ENCODE measurements at places on chromosomes 3 and 15.
A peak's percentile ranks its signal among the peaks of the same experiment; 100 is the strongest.

- no peak for DNase-seq
These were observed 22.2 kb upstream of the MAP3K13 start for GRCh38 chr3:185340751-185341150.

- no peak for DNase-seq
These were observed 101.1 kb downstream of the ADCY5 start for GRCh38 chr3:123347691-123348264.

GRCh38 chr3:119235151-119235550, 5.5 kb downstream of the B4GALT4 start:
- no peak for DNase-seq

- DNase-seq = no peak
These were observed 39.8 kb downstream of the CGGBP1 start for GRCh38 chr3:88019024-88019423.

GRCh38 chr3:17013571-17013970, 128.8 kb downstream of the PLCL2 start:
- DNase-seq = no peak

- DNase-seq = peak; percentile 27
These were observed 255.0 kb upstream of the ROPN1 start for GRCh38 chr3:124246949-124247348.

GRCh38 chr3:124281453-124282316, 289.8 kb upstream of the ROPN1 start:
- DNase-seq = peak; percentile 54

DNA sequence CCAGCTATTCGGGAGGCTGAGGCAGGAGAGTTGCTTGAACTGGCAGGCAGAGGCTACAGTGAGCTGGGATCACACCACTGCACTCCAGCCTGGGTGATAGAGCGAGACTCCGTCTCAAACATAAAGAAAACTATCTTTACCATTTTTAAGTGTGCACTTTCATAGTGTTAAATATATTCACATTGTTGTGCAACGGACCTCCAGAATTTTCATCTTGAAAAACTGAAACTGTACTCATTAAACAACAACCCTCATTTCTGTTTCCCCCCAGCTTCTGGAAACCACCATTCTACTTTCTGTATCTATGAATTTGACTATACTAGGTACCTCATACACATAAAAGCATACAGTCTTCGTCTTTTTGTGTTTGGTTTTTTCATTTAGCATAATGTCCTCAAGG, 375.1 kb downstream of the SHQ1 start:
- DNase-seq = no peak

DNA sequence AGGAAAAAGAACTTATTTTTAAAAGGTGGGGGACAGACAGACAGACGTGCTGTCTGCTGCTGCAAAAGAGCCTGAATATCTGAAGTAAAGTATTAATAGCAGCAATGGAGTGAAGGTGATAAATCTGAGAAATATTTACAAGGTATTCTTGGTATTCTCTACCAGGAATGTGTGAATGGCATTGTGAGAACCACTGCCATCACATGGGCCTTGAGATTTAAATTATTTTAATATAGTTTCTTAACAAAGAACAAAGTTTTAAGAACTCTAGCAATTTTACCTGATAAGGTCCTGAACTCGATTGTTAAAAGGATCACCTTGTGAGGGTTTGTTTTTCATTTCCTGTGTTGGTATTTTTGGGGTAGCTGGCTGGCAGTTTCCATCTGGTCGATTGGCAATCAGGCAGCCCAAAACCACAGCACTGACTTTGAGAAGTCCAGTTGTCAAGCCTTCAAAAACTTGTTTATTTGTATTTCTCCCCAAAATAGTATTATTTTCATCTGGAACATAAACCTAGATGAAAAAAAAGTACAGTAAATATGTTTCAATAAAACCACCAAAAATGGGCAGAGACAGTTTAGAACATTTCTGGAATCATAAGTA, 97.3 kb downstream of the ISL2 start:
- DNase-seq = no peak

DNA sequence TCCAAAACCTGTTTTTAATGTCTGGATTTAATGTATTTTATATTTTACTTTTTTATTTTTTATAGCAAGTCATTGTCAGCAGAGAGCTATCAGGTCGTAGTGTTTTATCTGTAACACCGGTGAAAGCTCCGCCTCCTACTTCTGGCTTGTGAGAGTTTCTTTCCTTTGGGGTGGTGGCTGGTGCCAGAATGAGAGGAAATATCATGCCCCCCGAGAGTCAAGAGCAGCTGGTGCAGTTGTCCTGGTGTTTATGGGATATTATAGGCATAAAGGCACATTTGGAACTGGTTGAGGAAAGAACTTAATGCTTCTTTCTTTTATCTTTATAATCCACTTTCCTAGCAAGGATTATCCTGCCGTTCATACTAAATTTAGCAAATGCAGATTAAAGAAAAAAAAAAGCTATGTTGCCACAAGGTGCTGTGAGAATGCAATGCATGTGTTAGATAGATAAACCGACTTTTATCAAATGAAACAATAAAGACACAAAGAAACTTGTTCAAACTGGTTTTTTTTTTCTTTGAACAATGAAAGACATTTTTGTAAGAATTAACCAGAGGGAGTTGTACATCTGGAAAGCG, 260.1 kb upstream of the PLSCR5 start:
- no peak for DNase-seq

DNA sequence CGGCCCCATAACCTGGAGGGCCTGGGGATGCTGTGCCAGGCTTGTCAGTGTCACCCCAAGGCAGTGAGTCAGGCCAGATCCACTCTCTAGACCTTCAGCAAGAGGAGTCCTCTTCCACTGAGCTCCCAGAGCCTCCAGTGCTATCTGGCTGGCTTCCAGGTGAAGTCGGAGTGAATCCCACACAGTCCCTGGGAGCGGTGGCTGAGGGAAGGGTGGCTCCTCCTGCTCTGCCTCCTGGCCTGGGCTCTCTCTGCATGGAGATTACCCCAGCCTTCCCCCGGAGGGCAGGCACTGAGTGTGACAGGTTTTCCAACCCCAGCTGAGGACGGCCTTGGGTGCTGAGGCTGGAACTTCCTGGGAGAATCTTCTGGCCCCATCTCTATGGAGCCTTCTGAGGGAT, 82.7 kb downstream of the EPHB1 start:
- no peak for DNase-seq

DNA sequence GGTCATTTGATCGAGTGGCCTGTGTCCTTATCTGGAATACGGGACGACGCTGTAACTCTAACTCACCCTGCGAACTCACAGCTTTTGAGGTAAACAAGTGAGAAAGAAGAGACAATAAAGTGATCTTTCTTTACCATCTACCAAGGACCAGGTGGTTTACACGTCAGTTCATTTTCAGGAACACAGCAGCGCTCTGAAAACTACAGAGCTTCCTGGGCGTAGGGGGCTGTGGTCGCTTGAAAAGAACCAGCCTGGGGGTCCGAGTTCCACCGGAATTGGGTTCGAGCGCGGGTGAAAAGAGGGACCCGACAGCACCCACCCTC, 357 bp downstream of the KIAA1143 start:
- no peak for DNase-seq

- no peak for DNase-seq
These were observed 8.6 kb upstream of the ITGB5 start for GRCh38 chr3:124895756-124896155.

DNA sequence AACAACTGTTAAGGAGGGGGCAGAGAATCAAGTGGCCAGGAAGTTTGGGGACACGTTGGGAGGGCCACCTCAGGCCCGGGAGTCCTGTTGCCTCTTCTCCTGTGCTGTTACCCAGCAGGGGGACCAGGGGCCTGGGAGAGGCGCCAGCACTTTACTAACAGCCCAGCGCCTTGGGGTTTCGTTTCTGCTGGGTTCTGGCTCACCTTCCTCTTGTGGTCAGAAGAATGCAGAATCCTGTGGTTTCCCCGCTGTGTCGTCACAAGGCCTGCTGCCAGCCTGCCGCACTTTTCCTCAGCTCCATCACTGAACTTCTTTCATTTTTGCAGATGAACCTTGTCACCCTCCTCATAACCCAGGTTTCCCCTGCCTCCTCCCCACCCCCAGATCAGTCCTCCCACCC, 67.7 kb downstream of the SLC30A4 start:
- no peak for DNase-seq

DNA sequence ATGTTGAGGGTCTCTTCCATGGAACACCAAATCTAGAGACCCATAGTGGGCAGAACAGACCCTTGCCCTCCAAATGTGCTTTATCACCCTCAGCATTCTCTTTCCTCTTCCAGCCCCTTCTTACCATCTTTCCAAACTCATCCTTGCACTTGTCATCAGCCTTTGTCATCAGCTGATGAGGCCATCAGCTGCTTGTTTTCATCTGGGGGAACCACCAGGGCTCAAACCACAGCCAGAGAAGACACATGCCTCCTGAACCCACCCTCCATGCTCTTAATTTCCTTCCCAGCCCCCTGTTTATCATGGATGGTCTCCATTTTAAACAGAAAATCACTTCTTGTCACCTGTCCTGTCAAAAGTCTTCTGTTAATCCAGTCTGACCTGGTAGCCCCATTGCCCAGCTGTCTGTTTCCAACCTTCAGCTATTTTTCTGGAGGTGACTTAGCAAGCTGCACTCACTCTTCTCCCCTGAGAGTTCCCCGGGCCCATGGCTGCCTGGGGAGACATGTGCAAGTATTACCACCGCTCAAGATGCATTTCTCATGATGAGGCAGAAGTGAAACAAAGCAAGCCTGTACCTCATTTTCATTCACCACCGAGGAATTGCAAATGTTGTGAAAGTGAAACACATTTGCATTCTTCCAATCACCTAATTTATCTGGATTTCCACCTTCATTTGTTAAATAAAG, 14.7 kb upstream of the SYNM start:
- no peak for DNase-seq

GRCh38 chr3:31945738-31946052, 35.4 kb downstream of the OSBPL10 start:
- no peak for DNase-seq

DNA sequence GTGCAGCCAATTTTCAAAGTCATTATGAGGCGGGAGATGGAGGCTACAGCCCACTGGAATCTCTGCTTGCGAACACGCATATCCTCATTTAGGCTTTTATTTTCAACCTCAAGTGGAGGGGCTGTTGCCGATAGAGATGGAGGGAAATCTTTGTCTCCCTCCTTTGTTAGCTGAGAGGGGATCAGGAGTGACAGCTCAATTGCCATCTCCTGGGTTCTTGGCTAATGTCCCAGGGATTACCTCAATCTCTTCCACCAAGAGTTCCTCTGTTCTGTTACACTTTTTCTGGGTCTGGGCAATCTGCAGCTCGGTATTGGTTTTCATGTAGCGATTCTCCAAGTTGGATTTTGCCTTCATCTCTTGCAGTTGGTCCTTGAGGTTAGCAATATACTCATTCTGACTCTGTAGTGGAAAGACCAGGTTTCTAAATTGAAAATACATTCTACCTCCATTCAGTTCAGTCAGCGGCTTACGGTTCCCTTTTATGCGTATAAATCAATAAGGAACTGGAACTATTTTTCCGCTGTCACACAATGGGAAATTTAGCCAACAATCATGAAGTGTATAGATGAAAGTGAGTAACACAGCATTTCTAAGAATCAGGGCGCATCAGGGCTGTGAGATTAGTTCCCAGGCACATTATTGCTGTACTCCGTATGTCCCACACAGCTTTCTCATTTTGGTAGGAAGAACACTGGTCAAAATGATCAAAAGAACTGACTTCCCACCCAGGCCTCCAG, 36.2 kb upstream of the RPL35A start:
- DNase-seq = no peak

DNA sequence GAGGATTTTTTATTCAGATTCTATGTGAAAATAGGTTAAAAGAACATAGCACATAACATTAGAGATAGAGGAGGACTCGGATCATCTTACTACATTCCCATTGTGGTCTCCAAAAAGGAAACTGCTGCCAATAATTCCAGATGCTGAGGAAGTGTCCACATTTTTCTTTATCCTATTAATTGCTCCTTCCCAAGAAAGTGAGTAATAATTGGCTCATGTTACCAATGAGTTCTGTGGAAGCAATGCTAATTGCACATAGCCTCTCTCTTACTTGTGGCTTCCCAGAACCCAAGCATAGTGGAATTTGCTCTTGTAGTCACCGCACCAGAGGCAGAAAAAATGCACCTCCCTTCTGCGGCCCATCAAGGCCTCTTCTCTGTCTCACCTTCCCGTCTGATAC, 208.4 kb downstream of the PLOD2 start:
- DNase-seq = no peak

DNA sequence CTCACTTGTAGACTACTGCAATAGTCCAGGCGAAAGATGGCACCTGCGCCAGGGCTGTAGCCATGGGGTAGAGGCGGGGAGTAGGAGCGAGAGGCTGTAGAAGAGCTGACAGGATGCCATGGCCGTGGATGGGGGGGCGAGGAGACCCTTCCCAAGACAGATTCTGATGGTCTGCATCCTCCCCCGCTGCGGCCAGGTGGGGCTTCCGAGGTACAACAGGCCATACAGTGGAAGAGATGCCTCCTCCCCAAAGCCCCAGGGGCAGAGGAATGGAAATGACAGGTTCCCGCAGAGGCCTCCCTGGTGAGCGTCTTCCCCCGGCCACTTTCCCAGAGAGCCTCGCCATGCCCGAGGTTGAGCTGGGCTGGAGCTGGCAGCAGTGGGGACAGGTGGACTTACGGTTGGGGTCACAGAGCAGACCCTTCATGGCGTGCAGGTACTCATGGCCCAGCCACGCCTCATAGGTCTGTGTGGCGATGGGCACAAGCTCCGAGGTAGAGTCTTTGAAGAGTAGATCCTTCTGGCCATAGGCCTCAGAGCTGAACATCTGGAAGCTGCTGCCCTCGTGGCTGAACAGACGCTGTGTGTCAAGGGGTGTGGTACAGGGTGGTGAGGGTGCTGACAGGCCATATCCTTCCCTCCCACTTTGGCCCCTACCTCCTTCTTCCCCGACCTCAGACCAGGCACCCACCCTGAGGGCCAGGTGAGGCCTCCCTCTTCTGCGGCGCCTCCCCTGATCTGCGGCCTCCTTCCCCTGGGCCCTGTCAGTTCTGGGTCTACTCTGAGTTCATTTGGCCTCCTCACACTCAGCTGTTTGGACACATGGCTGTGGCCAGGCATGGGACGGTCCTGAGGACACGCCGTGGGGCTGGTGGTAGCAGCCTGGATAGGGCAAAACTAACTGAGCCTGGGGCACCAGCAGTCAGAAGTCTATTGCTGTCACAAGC, 13.6 kb downstream of the MELTF start:
- DNase-seq = no peak

GRCh38 chr3:36733162-36733696, 31.1 kb downstream of the DCLK3 start:
- no peak for DNase-seq

- DNase-seq = no peak
These were observed 973.6 kb downstream of the EPHA3 start for GRCh38 chr3:90080988-90081387.

- no peak for DNase-seq
These were observed 61.0 kb downstream of the TLE3 start for GRCh38 chr15:70036585-70037291.

DNA sequence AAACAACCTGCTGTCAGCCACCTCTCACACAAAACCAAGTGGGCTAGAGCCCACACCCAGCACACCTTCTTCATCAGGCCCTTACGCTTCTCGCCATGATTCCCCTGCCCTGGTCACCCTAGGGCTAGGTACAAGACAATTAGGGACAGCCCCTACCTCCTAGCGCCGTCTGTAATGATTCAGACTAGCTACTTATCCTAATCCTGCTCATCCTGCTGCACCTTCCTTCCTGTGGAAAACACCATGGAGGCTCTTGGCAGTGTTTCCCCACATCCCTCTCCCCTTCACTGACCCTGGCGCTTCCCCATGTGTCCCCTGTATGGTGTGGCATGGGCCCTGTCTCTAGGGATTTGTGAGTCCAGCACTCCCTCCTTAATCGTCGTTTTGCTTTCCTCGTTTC, 39.6 kb upstream of the ICE2 start:
- no peak for DNase-seq

- DNase-seq = no peak
These were observed 228.0 kb downstream of the XXYLT1 start for GRCh38 chr3:195042743-195043606.
